ENCODE measurements at places on chromosomes 12 and 14.

GRCh38 chr12:48968467-48968866 is 3.1 kb downstream of the WNT10B start:
- DNase-seq, result no peak

GRCh38 chr12:106054049-106054448 is 84.7 kb downstream of the NUAK1 start:
- DNase-seq, result no peak

DNA sequence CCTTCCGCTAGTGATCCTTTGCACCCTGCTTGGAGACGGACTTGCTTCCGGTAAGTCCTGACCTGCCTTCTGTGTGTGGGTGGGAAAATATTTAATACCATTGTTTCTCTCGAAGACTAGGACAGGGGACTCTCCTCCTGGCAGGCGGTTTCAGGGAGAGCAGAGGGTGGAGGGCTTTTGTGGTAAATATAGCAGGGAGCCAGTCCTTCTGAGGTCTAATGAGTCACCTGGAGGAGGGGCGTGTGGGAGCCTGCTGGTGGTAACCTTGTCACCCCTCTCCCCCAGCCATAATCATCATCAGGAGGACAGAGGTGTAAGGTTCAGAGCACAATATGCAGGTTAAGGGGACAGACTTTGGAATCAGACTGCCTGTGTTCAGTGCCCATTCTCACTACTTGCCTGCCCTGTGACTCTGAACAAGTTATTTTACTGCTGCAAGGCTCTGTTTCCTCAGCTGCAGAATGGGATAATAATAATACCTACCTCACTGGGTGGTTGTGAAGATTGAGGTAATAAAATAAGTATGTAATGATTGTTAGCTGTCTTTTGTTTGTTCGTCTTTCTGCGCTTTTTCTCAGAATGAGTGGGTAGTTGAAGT is 47.4 kb downstream of the SUSD6 start:
- DNase-seq, result no peak

DNA sequence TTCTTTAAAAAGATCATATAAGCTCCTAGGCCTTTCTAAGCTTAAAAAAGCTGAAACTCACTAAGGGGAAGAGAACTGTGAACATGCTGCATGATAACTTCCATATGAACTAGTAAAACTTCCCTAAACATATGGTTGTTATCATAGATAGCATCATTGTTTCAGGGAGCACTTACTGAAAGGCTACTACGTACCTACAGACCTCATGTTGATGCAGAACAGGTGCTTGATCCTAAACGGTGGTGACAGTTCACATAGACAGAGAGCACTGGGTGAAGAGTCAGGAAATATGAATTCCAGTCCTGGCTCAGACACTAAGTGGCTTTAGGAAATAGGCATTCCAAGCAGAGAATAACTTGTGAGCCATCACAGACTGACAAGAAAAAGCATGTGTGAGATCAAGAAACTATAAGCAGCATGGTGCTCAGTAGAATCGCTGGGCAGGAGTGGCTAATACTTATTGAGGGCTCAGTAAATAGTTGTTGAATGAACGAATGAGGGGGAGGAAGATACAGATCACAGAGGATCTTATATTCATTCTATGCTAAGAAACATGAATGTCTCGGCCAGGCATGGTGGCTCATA is 78.4 kb upstream of the NUDT4 start:
- DNase-seq, result no peak

DNA sequence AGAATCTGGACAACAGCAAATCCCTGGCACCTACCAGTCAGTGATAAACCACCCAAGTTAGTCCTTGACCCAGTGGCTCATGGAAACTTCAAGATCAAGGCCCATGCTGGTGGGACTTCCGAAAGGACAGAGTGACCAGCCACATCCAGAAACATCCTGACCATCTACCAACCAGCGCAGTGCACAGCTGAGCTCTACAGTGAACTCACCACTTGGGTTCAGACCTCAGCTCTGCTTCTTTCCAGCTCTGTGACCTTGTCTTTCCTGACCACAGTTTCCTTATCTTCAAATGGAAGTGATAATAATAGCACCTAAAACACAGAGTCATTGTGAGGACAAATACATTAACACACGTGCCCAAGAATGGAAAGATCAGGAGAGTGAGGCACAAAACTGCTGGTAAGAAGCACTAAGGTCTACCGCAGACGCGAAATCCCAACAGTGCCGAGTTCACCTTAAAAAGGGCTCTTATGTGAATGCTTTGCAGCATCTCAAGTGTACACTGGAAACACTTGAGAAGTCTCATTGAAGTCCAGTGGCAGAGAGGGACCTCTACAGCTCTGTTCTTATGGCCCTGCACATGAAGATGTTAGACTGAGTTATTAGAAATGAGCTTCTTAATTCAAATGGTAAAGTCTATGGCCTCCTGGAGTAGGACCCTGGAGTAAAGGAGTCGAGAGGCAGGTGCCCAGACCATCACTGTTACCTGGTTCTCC is 128.8 kb downstream of the CCDC60 start:
- no peak for DNase-seq

GRCh38 chr12:102106905-102107304 is 13.0 kb downstream of the NUP37 start:
- no peak for DNase-seq

DNA sequence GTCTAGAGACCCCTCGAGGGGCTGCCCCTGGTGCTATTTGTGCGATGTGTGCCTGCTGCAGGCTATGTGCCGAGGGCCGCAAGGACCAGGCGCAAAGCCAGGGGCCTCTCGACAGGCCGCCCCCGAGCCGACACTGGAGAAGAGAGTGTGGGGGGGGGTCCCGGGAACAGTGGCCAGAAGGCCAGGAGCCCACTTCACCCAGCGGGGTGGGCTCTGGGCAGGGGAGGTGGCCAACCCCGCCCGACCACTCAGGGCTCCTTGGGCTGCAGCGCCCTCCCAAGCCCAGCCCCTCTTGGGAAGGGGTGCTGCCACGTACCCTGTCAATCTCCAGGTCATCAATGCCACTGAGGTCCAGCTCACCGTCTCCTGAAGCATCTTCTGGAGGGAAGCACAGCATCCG is 28.6 kb upstream of the BTBD6 start:
- no peak for DNase-seq

DNA sequence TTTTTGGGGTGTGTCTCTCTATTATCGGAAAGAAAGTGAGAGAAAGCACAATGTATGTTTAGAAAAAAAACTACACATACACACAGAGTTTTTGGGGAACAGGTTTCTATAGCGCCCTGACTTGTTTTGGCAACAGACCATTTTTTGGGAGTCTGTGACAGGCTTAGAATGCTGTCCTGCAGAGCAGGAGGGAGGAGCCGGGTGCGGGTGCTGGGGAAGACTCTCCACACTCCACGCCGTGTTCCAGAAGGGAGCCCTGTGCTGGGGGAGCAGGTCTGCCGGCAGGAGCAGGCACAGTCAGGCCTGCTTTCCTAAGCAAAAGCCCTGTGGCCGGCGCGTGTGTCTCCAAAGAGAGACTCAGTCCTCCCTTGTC is 26.5 kb downstream of the CD9 start:
- no peak for DNase-seq

GRCh38 chr12:53224061-53224896 is 7.7 kb downstream of the RARG start:
- DNase-seq, result peak; percentile 34

DNA sequence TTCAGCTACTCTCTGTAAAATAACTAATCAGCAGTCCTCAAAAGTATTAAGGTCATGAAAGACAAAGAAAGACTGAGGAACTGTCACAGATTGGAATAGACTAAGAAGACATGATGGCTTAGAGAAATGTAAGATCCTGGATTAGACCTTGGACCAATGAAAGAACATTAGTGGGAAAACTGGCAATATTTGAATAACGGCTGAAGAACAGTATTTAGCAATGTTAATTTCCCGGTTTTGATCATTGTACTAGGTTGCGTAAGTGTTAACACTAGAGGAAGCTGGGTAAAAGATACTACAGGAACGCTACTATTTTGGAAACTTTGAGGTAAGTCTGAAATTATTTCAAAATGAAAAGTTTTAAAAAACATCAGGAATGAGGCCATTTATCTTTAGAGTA is 98.8 kb upstream of the RESF1 start:
- no peak for DNase-seq

DNA sequence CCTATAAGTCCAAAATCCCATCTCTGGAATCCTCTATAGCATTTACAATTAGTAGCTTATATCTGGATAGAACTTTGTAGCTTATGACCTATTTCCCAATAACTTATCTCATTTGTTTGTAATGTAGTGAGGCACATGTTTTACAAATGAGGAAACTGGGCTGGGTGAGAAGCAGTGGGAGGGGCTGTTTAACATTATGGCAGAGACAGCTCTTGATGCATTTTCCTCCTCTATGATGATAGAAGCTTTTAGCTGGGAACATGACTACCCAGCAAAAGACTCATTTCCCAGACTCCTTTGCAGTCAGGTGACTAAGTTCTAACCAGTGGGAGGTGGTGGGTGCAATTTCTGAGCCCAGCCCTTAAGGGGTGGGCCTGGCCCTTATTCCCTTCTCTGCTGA is 179.7 kb downstream of the TTC8 start:
- peak; percentile 35 for DNase-seq

DNA sequence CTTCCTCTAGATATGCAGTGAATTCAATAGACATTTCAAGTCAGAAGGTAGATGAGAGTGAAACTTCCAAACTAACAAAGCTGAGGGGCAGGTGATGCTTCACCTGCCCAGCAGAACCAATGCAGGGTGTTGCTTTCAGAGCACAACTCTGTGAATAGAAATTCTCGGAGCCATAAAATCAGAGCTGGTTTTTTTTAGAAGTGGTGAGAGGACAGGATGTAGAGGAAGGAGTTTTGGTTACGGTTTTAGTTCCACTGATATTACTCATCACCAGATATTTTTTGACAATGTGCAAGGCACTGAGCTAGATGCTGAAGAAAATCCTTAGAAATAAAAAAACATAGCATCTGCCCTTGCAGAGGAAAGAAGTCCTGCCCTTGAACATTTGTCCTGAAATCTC is 62.2 kb downstream of the BMP4 start:
- DNase-seq, result peak; percentile 89

- no peak for DNase-seq
Observed at GRCh38 chr14:70536830-70537229, 2.0 kb upstream of the ADAM20 start.

GRCh38 chr12:67222302-67222701 is 46.9 kb upstream of the CAND1 start:
- DNase-seq, result peak; percentile 19

DNA sequence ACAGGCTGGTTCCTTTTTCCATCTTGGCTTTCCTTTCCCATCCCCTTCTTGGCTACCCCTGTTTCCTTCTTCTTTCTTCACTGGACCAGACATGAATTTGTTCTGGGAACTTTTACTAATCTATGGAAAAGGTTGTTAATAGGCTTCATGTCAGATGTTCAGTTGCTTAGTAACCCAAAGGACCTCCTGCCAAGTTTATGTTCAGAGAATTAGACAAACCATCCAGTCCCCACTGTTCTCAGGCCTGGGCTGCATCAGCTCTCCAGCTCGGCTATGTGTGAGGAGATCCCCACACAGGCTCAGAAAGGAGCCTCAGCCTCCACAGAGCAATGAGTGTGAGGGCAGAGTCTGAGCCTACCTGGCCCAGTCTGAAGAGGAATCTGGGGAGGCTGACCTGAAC is 78.0 kb downstream of the AKAP6 start:
- DNase-seq, result no peak

DNA sequence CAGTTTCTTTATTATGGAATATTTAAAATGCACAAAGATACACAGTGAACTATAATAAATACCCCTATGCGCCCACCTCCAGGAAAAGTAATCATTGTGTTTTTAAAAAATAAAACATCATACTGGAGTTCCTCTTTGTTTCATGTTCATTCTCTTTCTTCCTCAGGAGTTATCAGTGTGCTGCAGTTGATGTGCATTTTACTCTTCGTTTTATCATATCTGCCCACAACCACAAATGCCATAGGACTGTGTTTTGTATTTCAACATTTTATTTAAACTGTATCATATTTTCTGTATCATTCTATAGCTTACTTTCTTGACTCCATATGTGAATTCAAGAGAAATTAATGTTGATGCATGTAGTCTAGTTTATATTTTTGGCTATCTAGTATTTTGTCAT is 53.9 kb downstream of the TSHR start:
- DNase-seq, result no peak

DNA sequence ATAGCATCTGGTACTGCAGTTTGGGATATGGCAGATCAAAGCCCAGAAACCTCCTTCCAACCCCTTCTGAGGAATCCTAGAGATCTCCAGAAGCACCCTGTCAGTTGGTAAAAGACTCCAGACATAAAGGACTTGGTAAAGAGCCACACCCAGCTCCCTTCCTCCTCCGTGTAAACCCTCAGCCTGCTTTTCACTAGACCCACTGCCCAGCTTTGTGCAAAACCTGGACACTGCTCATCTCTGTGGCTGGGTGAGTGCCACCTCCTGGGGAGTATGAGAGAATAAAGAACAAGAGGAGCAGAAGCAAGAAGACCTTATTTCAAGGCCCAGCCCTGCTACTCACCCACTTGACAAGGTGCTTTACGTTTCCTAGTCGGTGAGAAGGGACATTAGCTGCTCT is 33.0 kb downstream of the ANO2 start:
- DNase-seq, result no peak

GRCh38 chr14:67457782-67458181 is 30.7 kb downstream of the TMEM229B start:
- DNase-seq, result no peak

- DNase-seq, result peak; percentile 96
Observed at GRCh38 chr12:76470028-76470939, 89.3 kb downstream of the OSBPL8 start.

GRCh38 chr14:34363733-34364134 is 98.3 kb downstream of the SPTSSA start:
- no peak for DNase-seq

DNA sequence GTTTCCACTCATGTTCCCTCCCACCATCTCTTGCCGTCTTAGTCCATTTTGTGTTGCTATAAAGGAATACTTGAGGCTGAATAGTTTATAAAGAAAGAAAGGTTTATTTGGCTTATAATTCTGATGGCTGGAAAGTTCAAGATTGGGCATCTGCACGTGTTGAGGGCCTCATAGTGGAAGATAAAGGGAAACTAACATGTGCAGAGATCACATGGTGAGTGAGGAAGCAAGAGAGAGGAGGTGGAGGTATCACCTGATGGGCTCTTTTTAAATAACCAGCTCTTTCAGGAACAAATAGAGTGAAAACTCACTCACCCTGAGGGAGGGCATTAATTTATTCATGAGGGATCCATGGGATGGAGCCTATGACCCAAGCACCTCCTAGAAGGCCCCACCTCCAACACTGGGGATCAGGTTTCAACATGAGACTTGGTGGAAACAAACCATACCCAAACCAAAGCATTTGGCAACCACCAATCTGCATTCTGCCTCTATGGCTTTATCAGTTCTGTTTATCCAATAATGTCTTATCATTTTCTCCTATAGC is 29.5 kb downstream of the MYO1H start:
- DNase-seq, result no peak

- DNase-seq, result no peak
Observed at GRCh38 chr12:29858270-29858786, 74.6 kb upstream of the TMTC1 start.

GRCh38 chr14:104685216-104685997 is 4.0 kb upstream of the INF2 start:
- no peak for DNase-seq

DNA sequence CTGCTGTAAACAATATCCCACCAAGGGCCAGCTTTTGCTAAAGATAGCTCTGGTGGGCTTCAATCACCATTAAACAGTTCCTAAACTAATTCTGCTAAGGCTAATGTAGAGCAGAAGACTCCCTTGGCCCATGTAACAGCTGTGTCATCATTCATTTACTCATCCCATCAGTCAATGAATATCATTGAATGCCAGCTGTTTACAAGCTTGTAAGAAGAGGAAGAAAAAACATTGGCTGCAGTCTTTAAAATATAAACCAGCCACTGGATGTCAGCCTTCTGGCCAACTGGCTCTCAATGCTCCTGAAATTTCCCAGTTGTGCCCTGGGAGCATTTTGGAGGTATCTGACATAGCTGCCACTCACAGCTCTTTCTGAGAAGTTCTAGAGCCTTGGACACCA is 18.0 kb upstream of the MAP3K9 start:
- no peak for DNase-seq

Measured in fibroblast of skin of back (primary cell).